ENCODE measurements at places on chromosomes 1 and 21.

- no peak for DNase-seq
These were observed 41.3 kb upstream of the SLC44A3 start for GRCh38 chr1:94778808-94779207.

- DNase-seq, result no peak
These were observed 652 bp downstream of the SNAPIN start for GRCh38 chr1:153659175-153659534.

DNA sequence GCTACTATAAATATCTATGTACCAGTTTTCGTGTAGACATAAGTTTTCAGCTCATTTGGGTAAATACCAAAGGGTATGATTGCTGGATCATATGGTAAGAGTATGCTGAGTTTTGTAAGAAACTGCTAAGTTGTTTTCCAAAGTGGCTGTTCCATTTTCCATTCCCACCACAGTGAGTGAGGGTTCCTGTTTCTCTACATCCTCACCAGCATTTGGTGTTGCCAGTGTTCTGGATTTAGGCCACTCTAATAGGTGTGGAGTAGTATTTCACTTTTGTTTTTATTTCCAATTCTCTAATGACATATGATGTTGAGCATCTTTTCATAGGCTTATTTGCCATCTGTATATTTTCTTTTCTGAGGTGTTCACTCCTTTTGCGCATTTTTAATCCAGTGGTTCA, 112.2 kb downstream of the GALNT2 start:
- no peak for DNase-seq

DNA sequence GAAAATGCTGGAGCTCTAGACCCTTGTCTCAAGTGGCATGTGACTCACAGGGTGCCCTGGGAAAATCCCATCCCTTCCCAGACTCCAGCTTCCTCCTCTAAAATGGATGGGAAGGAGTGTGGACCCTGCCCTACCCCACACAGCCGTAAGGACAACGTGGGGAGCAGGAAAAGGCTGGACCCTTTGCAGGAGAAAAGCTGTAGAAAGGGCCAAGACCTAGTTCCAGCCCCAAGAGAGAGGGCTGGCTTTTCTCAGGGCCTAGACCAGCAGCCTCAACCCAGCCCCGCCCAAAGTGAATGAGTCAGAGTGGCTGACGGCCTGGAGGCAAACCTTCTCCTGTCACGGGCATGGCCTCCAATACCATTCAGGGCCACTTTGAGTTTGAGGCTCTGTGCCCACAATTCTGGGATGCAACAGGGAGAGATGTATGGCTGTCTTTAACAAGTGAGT, 1.1 kb downstream of the LAMB3 start:
- DNase-seq, result peak; percentile 69

DNA sequence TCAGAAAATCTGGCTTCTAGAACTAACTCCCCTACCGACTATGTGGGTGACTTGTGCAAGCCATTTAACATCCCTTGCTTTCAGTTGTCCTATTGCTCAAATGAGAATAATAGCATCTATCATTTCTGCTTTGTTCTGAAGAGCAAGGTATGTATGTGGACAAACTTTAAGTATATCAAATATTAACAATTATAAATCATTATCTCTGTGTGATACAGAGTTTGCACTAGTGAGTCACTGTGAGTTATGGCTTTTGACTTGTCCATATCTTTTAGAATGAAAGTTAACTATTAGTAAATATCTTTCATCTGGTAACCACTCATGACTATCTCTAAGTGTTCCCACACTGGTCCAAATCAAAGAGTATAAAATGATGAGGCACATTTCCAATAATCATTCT, 812.9 kb upstream of the ADGRL2 start:
- DNase-seq, result no peak

DNA sequence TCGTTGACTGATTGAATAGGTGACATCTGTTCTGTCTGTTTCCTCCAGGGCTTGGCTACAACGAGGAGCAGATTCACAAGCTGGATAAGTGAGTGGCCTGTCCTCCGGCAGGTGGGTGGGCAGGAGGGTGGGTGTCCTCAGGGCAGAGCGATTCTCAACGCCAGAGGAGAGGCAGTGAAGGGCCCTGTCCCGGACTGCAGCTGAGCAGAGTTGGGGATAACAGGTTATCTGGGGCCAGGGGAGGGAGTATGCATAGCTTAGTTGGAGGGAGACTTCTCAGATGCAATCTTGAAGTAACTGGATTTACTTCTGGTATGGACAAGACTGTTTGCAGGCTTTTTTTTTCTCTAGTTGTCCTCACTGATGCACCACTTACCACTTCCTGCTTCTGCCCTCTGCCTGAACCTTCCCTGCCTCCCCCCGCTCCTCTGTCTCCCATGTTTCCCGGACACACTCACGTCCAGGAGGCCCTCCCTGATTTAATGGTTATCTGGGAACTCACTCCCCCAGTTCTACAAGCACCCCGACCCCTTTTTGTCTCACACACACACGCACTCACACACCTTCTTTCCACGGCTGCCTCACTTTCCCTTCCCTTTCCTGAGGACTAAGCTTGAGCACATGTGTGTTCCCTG, 16.4 kb upstream of the RASSF5 start:
- DNase-seq, result peak; percentile 31

Data from fibroblast of skin of scalp (primary cell).